ENCODE measurements at places on chromosomes 6 and 20.

GRCh38 chr20:37528446-37529213 is 954 bp upstream of the BLCAP start:
- DNase-seq = no peak

DNA sequence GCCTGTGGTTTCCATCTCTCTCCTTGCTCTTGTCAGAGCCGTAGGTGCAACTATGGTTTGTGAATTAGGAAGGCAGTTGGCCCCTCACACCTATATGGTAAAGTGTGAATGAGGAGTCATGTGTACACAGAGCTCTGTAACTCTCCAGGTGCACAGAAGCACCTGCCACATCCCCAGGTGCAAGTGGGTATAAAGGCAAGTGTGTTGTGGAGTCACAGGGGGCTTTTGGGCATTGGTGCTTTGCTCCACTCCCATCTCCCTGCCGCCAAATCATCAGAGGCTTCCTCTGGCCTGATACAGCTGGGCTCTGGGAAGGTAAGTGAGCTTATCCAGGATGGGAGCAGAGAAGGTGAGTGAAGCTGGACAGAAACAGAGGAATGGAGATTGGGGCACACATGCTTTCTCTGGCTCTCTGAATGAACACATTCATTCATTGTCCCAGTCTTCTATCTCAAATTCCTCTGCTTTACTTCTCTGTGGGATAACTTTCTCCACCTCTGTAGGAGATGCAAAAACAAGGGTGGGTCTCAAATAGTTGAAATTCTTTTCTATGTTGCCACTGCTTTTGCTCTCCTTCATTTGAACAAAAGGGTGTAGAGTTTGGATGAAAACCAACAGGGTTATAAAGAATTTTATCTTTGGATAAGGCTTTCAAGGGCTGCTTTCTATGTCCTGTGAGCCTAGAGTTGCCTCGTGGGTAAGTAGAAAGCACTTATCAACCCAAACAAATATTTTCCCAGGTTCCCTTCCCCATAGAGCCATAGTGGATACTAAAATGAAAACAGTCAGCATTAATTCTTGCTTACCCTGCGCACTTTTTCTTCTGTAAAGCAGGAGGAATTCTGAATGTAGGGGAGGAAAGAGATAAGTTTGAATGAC is 45.0 kb upstream of the RIPOR2 start:
- DNase-seq = no peak

GRCh38 chr6:92111386-92111785 is 1308.0 kb downstream of the EPHA7 start:
- DNase-seq = no peak

DNA sequence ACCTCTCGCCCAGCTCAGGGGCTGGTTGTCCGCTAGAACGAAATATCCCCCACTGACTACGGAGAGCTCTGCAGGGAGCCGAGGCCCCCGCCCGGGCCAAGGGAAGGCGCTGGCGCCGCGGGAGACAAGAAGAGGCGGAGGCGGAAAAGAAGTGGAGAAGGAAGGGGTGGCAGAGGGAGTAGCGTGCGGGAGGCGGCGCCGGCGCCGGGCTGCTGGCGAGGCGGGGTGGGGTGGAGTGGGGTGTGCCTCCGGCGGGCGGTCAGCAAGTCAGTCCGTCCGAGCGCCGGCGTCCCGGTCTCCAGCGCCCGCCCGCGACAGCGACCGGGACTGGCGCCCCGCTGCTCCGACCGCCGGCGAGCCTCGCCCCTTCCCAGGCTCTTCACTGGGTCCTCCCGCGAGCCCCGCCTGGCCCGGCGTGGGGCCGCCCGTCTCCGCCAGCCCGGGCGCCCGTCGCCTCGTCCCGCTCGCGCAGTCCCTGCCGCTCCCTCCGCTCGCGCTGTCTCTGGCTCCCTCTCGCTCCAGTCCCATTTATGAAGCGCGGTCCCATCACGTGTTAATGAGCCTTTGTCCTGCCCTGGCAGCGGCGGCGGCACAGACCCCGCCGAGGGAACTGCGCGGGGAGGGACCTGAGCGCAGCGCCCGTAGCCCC is at the start of gene CNR1:
TSS of gene CNR1 (minus strand) at position 504 of the 649 bp plus-strand sequence. CDS start 21,073 bp downstream, outside the sequence.
- peak; percentile 77 for DNase-seq

GRCh38 chr6:99093456-99094190 is 145.9 kb upstream of the FBXL4 start:
- DNase-seq = no peak

DNA sequence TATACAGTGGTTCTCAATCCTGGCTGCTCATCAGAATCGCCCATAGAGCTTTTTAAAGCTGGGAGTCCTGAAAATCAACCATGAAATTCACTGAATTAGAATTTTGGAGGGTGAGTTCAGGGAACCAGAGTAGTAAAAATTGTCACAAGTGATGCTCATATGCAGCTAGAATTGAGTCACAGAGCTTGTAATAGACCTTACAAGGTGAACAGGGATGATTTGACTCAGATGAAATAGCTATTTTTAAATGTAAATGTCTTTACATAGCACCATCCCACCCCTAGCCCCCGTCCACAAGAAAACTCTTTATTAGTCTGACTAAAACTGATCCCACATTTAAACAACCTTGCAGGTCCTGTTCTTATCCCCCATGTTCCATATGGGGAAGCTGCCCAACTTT is 531.7 kb downstream of the LMBRD1 start:
- no peak for DNase-seq

DNA sequence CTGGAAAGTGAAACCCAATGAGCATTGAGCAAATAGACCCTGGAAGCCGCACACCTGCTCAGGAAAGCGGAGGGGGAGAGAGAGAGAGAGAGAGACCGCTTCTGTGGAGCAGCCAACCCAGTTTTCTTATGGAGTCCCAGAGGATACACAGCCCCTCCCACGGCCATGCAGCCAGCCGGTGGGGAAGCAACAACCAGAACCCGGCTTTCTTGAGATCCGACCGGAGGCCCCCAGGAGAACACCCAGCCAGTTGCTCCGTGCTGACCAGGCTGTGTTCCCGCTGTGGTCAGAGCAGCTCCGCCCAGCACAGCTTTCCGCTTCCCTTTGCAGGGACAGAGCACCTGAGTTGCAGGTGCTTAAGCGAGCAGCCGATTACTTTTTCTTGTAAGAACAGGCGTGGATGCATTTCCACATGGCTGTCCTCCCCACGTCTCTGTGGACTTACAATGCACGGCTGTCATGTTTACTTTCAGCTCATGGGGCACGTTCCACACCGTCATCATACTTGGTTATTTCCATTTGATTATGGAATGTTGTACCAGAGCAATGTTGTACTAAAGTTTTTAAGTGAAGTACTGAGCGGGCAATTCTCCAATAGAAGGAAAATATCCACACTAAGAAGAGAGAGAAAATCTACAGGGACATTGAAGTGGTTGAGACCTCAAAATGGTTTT is 381.9 kb downstream of the THBS2 start:
- no peak for DNase-seq

DNA sequence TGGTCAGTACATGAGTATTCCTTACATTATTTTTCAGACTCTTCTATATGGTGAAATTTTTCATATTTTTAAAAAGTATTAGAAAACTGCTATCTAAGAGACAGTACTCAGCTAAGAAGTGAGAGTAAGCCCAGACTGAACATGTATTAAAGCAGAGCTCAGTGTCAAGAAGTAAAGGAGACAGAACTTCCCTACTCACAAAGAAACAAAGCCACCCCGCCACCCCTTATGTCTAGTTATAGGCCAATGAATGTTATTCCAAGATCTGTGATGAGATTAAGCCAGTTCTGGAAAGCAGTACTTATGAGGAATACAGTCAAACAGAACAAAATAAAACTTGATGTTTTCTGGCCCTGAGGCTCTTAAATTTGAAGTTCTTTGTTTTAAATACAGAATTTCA is 114.5 kb downstream of the RNGTT start:
- no peak for DNase-seq

DNA sequence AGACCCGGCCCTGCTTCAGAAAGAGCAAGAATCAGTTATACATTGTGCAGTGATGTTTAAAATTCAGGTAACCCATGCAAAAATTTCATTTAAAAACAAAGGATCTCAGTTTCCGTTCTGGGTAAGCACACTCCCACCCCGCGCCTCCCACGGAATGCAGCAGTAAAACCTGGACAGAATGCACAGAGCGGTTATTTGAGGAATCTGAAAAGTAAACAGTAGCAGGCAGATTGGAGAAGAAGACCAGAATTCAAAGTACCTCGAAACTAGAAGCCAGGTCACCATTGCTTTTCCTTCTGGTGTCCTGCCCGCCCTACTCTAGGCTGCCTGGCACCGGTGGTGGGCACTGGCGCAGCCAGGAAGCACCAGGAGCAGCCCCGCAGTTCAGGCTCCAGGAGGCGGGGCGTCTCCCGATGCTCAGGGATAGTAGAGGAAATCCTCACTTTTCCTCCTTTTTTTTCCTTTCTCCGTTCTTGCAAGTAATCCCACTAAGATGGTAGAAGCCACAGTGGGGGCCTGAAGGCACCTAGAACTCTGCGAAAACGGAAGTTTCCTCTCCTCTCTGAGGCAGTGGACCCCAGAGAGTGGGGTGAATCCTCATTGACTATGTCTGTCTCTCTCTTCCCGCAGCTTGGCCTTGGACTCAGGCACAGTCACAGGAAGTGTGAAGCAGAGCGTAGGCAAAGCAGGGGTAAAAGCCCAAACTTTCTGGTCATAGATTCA is 28.3 kb downstream of the METTL24 start:
- DNase-seq = no peak

- DNase-seq = peak; percentile 64
Observed at GRCh38 chr20:58886546-58886945, 34.0 kb downstream of the GNAS start.

- DNase-seq = peak; percentile 31
Observed at GRCh38 chr20:29497261-29497671, 1760.2 kb upstream of the DEFB115 start.

- no peak for DNase-seq
Observed at GRCh38 chr6:32183483-32184083, 470 bp downstream of the AGER start.

- DNase-seq = no peak
Observed at GRCh38 chr20:7926767-7927166, 13.5 kb downstream of the HAO1 start.

GRCh38 chr6:6829872-6830685 is 241.6 kb downstream of the LY86 start:
- DNase-seq = no peak

GRCh38 chr20:4082406-4083097 is 67.2 kb upstream of the RNF24 start:
- peak; percentile 26 for DNase-seq

DNA sequence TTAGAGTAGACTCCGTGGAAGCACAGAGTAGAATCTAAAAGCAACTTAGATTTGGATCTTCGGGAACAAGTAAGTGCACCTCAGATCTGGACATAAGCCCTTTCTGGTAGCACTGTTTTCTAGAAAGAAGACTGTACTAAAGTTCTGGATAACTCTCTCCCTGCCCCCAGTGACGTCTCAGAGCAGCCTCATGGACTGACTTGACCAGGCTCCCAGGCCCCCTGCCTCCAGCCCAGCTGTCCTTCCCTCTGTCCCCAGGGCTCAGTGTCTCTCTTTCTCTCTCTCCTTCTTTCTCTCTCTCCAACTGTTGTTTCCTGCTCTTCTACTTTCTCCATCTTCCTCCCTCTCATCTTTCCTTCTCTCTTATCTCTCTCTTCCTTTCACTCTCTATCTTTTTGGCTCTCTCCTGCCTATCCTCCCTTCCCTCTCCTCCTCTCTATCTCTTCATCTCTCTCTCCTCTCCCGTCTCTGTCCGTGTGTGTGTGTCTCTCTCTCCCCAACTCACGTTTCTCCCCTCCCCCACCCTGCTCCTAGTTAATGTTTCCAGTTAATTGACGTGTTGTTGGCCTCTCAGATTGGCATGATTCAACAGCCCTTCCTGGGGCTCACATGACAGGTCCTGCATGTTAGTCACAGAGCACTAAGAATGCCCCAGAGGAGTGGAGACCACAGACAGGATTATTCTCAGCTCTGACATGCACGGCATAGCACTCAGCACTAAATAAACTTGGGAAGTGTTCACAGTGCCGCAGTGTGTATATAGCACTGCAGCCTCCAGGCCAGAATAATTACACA is 180.4 kb upstream of the FOXQ1 start:
- DNase-seq = no peak

- no peak for DNase-seq
Observed at GRCh38 chr20:24118034-24118433, 129.5 kb upstream of the GGTLC1 start.

- no peak for DNase-seq
Observed at GRCh38 chr6:134584847-134585516, 267.1 kb upstream of the SGK1 start.

DNA sequence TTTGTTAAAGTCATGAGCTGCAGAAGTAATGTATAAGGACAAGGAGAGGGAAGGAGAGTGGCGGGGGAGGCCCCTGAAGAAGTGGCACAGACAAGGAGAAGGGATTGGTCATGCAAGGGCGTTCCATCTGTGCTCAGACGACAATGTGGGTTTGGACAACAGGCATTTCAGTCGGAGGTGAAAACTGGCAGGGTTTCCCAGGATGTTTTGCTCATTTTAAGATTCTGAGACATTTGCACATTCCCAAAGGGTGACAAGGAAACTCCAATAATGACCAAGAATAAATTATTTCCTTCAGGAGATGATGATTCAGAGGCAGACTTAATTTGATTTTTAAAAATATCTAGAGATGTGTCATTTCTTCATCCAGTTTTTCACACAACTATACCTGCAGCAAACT is 181.8 kb downstream of the HIVEP2 start:
- no peak for DNase-seq

DNA sequence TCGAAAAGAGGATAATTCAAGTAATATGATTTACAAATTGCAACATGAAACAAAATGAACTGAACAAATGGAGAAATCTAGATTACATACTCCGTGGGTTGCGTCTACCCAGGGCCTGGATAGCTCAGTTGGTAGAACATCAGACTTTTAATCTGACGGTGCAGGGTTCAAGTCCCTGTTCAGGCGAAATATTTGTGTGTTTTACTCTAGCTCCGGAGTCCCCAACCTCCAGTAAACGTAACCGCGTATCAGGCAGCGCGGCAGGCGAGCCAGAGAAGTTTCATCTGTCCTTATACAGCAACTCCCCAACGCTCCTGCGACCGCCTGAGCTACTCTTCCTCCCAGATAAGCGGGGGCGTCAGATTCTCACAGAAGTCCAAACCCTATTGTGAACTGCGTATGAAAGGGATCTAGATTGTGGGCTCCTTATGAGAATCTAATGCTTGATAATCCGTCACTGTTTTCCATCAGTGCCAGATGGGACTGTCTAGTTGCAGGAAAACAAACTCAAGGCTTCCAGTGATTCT is 176.1 kb downstream of the TRIM27 start:
- no peak for DNase-seq

DNA sequence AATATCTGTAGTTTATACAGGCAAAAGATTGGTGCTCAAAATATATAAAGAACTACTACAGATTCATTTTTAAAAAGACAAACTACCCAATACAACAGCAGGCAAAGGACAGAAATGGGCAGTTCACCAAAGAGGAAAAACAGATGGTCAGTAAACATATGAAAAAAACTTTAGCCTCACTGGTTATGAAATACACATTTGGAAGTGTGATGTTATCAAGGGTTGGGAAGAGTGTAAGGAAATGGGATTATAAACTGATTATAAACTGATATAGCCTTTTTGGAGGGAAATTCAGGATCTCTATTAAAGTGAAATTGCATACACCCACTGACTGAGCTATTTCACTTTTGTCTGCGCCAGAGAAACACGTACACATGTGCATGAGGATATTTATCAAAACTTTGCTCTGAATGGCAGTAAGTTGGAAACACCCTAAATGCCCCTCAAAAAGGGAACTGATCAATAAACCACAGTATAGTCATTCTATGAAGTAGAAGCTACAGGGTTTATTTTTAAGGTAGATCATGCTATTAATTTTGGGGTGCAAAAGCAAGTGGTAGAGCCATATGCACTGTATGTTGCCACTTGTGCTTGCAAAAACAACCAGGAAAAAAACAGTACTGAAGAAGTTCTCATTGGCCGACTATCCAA is 32.2 kb upstream of the ARFGEF2 start:
- DNase-seq = no peak

GRCh38 chr6:159695984-159696383 is 2.9 kb upstream of the SOD2 start:
- no peak for DNase-seq
